ENCODE measurements at places on chromosomes 13 and 19. TPM values are rescaled to one million over a fixed set of nuclear protein-coding genes. Genes with fewer than 3 reads are reported as not detected.

DNA sequence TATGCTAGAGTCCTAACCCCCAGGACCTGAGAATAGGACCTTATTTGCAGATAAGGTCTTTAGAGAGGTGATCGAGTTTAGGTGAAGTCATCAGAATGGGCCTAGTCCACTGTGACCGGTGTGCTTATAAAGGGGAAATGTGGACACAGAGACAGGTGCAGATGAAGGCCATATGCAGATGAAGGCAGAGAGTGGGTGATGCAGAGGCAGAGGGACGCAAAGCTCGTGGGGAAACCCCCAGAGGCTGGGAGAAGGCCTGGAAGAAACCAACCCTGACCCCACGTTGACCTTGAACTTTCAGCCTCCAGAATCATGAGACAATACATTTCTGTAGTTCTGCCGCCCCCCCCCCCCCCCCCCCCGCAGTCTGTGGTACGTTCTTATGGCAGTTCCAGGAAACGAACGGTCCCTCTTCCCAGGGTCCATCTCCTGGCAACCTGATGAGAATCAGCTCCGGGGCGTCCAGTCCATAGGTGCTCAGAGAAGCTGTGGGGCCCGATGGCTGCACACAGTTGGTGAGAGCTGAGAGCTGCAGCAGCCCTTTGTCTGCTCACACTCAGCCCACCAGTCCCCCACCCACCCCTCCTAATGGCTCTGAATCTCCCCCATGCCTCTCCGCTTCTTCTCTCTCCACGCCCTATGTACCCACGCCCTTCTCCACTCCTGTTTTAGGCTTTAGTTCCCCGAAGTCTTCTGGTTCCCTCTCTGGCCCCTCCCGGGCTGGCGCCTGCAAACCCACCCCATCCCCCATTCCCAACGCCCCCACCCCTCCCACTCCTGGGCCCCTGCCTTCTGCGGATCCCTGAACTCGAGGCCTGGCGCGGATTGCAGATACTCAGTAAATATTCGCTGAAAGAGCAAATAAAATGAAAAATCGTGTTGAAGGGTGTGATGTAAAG is 218.3 kb upstream of the MAB21L1 start:
- H3K4me1 ChIP-seq, result no peaks in the 10 kb centered on the region
- DNase-seq, result no peak
- no peak overlapping the region for H3K4me3 ChIP-seq
- H3K36me3 ChIP-seq, result no peaks in the 10 kb centered on the region

DNA sequence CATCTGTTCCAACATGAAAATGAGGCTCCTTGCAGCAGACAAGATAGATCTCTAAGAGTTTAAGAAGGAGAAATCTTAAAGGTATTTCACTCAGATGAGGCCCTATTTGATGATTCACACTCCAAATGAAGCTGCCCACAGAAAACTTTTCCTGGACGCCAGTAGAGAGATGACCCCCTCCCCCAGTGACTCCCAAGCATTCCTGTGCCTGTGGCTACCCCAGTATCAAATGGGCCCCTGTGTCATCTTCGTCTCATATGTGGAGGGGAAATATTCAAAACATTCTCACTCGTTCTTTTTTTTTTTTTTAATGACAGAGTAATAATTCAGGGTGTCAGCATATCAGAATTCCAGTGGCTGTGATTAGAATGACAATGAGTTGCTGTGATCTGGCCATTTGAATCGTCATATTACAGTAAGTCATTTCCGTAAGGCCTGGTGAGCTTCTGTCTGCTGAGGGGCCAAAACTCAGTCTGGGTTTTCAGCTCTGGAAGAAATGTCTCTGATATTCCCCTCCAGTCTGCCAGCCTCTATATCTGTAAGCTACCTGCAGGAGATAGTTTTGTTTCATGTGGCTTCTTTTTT is 194.7 kb downstream of the URI1 start:
- H3K36me3 ChIP-seq, result no peaks in the 10 kb centered on the region

Gene PRR19
- not detected for total RNA-seq

GRCh38 chr19:54114340-54115108 is 933 bp downstream of the TFPT start:
- H3K4me1 ChIP-seq, result peaks cover 17% of the 10 kb centered on the region
- peaks cover 40% of the 10 kb centered on the region for H3K36me3 ChIP-seq
- H3K4me3 ChIP-seq, result peak overlapping the region; percentile 92
- no peaks in the 10 kb centered on the region for H3K27me3 ChIP-seq
- peak; percentile 90 for DNase-seq
- peak overlapping the region; percentile 91 for H3K27ac ChIP-seq

Gene MEDAG
- total RNA-seq, result 0.20 TPM

Gene PRR22
- total RNA-seq, result 2.1 TPM

DNA sequence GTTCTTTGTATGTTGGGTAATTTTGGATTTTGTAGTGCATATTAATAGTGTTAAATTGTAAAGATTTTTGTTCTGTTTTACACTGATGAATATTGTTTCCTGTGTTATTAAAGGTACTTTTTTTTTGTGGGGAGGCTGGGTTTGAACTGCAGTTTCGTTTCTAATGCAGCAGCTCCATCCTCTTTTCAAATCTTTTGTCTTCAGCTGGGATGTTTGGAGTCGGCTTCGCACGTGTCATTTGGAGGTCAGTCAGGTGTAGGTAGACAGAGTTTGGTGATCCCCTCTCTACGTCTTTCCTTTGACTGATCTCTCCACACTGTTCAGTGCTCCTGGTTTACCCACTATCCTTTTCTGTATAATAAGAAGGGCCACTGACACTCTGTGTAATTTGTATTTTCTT is 30.3 kb downstream of the TDRD3 start:
- no peak overlapping the region for H3K27ac ChIP-seq
- H3K4me1 ChIP-seq, result peaks cover 20% of the 10 kb centered on the region
- no peak for DNase-seq
- H3K4me3 ChIP-seq, result no peak overlapping the region
- H3K27me3 ChIP-seq, result no peaks in the 10 kb centered on the region
- H3K36me3 ChIP-seq, result no peaks in the 10 kb centered on the region

DNA sequence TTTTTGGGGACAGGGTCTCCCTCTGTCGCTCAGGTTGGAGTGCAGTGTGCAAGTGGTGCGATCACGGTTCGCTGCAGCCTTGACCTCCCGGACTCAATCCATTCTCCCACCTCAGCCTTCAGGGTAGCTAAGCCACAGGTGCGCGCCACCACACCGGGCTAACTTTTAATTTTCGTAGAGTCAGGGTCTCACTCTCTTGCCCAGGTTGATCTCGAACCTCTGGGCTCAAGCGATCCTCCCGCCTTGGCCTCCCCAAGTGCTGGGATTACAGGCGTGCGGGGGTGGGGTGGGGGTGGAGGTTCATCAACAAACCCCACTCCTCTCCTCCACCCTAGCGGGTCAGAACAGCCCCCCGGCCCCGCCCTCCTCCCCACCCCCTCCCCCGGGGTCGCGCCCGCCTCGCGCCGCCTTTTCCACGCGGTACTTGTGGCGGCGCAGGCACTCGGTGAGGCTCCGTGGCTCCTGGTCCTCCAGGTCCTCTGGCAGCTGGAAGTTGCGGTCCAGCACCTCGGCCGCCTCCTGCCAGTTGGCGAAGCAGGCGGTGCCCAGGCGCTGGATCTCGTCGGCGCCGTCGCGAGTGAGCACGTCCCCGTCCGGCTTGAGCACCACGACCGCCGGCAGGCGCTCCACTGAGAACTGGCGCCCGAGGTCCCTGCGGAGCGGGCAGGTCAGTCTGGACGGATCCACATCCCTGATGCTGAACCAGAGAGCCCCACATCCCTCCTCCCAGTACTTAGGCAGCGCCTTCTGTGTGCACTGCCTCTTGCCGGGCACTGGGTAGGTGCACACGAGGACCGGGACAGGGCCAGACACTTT is 5.2 kb downstream of the NXNL1 start:
- no peaks in the 10 kb centered on the region for H3K4me1 ChIP-seq
- no peaks in the 10 kb centered on the region for H3K36me3 ChIP-seq
- no peak for DNase-seq
- no peak overlapping the region for H3K27ac ChIP-seq

Gene ONECUT3
- total RNA-seq, result not detected

Gene ZNF667
- 3.9 TPM for total RNA-seq

DNA sequence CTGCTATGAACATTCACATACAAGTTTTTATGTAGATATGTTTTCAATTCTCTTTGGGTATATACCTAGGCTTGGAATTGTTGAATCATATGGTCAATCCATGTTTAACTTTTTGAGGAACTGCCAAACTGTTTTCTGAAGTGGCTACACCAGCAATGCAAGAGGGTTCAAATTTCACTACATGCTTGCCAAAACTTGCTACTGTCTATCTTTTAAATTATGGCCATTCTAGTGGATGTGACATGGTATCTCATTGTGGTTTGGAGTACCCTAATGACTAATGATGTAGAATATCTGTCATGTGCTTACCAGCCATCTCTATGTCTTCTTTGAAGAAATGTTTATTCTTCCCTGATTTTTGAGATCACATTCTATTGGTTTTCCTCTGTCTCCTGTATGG is 860.3 kb downstream of the DIAPH3 start:
- H3K27me3 ChIP-seq, result no peaks in the 10 kb centered on the region
- no peaks in the 10 kb centered on the region for H3K36me3 ChIP-seq
- no peaks in the 10 kb centered on the region for H3K4me1 ChIP-seq
- DNase-seq, result no peak
- H3K4me3 ChIP-seq, result no peak overlapping the region
- H3K27ac ChIP-seq, result no peak overlapping the region

DNA sequence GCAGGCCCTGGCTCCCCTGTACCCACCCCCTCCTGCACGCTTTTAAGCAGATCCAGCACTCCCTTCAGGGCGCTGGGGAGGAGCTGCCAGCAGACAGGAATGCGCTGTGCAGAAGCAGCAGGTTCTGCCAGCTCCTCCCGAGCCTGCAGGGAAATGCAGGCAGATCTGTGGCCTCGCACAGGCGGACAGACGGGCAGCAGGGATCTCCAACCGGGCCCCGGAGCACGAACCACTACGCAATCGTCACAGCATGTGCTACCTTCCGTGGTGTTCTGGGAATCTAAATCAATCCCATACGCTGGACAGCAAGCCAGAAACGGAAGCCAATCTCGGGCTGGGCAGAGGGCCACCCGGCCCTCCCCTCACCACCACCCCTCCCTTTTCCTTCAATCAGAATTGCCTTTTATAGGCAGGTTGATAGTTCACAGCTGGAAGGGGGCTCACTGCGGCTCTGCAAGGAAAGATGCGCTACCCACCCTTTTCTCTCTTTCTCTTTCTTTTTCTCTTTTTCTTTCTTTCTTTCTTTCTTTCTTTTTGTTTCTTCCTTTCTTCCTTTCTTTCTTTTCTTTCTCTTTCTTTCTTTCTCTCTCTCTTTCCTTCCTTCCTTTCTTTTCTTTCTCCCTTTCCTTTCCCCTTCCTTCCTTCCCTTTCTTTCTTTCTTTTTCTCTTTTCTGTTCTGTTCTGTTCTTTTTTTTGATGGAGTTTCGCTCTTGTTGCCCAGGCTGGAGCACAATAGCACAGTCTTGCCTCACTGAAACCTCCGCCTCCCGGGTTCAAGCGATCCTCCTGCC is 99.9 kb downstream of the GNG7 start:
- no peak overlapping the region for H3K4me3 ChIP-seq
- DNase-seq, result peak; percentile 76
- no peaks in the 10 kb centered on the region for H3K27me3 ChIP-seq
- H3K27ac ChIP-seq, result peak overlapping the region; percentile 59
- peaks cover 7% of the 10 kb centered on the region for H3K4me1 ChIP-seq

DNA sequence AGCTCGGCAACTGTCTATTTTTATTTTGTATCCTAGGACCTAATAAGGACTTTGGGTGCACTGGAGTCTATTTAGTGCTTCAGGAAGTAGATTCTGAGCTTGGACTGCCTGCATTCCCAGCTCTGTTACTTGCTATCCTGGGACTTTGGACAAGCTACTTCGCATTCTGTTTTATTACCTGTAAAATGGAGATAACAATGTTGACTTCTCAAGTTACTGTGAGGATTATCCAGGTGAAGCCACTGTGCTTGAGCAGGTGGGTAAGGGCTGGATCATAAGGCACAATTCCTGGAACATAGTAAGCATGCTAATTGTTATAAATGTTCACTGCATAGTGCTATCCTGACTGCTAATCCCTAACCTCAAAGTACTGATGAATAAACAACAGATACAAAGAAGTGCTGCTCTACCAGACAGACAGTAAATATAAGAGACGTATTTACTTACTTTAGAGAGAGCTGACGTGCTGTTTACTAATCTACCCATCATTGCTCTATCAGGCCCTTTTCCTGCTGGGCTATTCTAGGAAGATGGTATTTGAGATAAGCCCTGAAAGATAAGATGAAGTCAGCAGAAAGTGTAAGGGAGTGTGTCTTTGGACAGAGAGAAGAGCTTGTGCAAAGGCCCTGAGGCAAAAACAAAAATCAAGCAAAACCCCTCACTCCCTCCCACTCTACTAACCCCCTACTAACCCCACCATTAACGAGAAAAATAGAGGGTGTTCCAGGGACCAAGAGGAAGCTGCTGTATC is 50.8 kb upstream of the FLT1 start:
- no peaks in the 10 kb centered on the region for H3K4me1 ChIP-seq
- no peak for DNase-seq
- no peak overlapping the region for H3K27ac ChIP-seq
- H3K36me3 ChIP-seq, result no peaks in the 10 kb centered on the region
- H3K4me3 ChIP-seq, result no peak overlapping the region

Gene OCEL1
- total RNA-seq, result 15.9 TPM

Gene F7
- total RNA-seq, result not detected

Gene MYO1F
- total RNA-seq, result 249 TPM

Gene CNFN
- total RNA-seq, result 2.6 TPM

DNA sequence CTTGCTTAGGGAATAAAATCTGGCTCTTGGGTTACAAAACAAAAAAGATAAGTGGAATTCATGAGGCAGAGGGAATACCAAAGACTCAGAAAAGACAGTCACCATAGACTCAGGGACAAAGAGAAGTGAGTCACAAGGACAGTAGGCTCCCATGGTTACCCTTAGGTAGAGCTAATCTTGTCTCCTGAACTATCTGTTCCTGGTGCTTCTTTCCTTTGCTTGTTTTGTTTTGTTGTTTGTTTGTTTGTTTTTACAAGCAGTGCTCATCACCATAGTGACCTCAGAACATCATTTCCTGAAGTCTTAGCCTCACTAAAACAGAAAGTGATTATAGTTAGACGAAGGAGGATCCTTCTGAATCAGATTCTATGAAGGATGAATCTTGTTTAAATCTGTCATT is 142.3 kb upstream of the SOX21 start:
- H3K36me3 ChIP-seq, result no peaks in the 10 kb centered on the region
- peaks cover 8% of the 10 kb centered on the region for H3K4me1 ChIP-seq
- no peaks in the 10 kb centered on the region for H3K27me3 ChIP-seq
- H3K27ac ChIP-seq, result no peak overlapping the region
- no peak for DNase-seq

Gene MAP4K1
- total RNA-seq, result 67.1 TPM

GRCh38 chr13:52348983-52349780 is 56.8 kb downstream of the THSD1 start:
- H3K27ac ChIP-seq, result no peak overlapping the region
- DNase-seq, result no peak
- H3K36me3 ChIP-seq, result no peaks in the 10 kb centered on the region

Data from spleen (tissue), 13 donors.